Peyer's patch (tissue), 4 donors: ENCODE measurements at places on chromosomes 7 and 10. TPM values are rescaled to one million over a fixed set of nuclear protein-coding genes. Genes with fewer than 3 reads are reported as not detected.

The CALML5 gene
- total RNA-seq: not detected

DNA sequence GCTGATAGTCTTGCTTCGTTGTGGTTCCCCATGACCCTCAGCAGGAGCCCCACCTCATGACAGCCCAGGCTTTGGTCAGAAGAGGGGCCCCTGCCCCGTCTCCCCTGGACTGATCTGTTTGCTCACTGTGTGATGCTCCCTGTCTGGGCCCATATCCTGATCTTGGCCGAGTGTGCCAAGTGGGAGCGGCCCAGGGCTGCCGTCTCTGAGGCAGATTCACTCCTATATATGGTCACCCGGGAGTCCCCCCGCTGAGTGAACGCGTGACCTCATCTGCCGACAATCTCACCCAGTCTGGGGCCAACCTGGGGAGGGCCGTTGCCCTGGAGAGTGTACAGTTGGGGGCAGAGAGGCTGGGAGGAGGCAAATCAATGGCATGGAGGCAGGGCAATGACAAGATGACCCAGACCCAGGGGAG is 34.5 kb downstream of the PPIF start:
- H3K4me3 ChIP-seq: no peak overlapping the region
- no peaks in the 10 kb centered on the region for H3K27me3 ChIP-seq
- peak; percentile 54 for DNase-seq
- peaks cover 28% of the 10 kb centered on the region for H3K4me1 ChIP-seq

- no peaks in the 10 kb centered on the region for H3K36me3 ChIP-seq
- H3K27me3 ChIP-seq: no peaks in the 10 kb centered on the region
- DNase-seq: peak; percentile 51
- no peaks in the 10 kb centered on the region for H3K4me1 ChIP-seq
- H3K4me3 ChIP-seq: no peak overlapping the region
- no peak overlapping the region for H3K27ac ChIP-seq
These were observed 512.6 kb upstream of the FOXK1 start for GRCh38 chr7:4169455-4169854.

DNA sequence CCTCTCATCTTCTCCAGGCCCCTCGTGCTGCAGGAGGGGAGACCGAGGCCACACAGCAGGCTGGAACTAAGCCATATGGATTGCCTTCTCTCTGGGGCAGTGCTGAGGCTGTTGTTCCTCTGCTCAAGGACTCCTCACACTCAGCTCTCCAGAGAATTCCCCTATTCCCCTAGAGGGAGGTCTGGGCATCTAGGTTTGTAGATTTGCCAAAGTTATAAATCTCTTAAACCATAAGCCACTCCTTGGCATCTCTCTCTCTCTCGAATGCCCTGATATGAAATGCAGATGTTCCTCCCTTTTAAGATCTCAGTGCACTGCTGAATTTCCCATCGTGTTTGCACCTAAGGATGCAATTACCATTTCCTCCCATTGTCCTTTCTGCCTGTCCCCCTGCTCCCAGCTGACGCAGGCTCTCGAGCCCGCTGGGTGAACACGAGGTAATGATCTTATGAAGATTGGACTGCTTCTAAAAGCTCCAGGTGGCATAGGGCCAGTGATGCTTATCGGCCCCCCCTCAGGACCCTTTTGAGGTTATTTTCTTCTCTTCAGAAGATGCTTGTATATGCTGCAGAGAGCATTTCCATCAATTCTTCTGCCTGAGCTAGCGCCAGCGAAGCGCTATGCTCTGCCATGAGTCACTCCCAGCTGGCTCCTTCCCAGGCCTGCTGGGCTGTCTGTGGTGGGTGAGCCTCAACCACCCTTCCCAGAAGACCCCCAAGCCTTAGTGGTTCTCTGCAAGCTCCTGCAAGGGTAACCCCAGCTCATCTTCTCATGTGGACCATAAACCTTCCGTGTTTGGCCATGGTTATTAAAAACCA is 41.6 kb upstream of the AQP1 start:
- DNase-seq: no peak
- H3K4me3 ChIP-seq: no peak overlapping the region
- H3K27me3 ChIP-seq: no peaks in the 10 kb centered on the region
- no peaks in the 10 kb centered on the region for H3K36me3 ChIP-seq

- no peaks in the 10 kb centered on the region for H3K36me3 ChIP-seq
- no peak overlapping the region for H3K27ac ChIP-seq
These were observed 1.7 kb downstream of the NCAPG2 start for GRCh38 chr7:158702944-158703343.

DNA sequence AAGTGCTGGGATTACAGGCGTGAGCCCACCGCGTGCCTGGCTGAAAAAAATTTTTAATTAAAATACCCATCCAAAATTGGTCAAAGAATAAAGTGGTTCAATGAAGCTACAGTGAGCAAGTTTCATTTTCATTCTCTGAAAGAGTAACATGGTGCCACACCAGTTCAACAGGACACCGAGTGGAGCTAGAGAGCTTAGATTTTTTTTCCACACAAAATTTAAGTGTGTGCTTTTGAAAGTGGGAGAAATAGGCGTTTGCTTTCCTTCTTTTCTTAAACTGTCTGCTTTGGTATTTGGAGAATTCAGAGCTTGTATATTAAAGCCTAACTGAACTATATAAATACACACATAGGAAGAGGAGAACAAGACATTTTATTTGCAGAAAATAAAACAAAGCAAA is 43.4 kb downstream of the BPGM start:
- no peaks in the 10 kb centered on the region for H3K27me3 ChIP-seq
- no peaks in the 10 kb centered on the region for H3K4me1 ChIP-seq
- H3K4me3 ChIP-seq: no peak overlapping the region
- no peak for DNase-seq
- peak overlapping the region; percentile 59 for H3K27ac ChIP-seq
- H3K36me3 ChIP-seq: no peaks in the 10 kb centered on the region

GRCh38 chr10:66472156-66472555 is 453.7 kb upstream of the LRRTM3 start:
- H3K4me3 ChIP-seq: no peak overlapping the region
- H3K4me1 ChIP-seq: no peaks in the 10 kb centered on the region
- no peaks in the 10 kb centered on the region for H3K27me3 ChIP-seq
- no peaks in the 10 kb centered on the region for H3K36me3 ChIP-seq
- DNase-seq: no peak

The GIMAP4 gene
- 38.0 TPM for total RNA-seq

- H3K36me3 ChIP-seq: no peaks in the 10 kb centered on the region
- H3K4me3 ChIP-seq: no peak overlapping the region
- H3K27me3 ChIP-seq: no peaks in the 10 kb centered on the region
- no peak for DNase-seq
- no peaks in the 10 kb centered on the region for H3K4me1 ChIP-seq
These were observed 135.4 kb downstream of the EMX2 start for GRCh38 chr10:117677890-117678500.

DNA sequence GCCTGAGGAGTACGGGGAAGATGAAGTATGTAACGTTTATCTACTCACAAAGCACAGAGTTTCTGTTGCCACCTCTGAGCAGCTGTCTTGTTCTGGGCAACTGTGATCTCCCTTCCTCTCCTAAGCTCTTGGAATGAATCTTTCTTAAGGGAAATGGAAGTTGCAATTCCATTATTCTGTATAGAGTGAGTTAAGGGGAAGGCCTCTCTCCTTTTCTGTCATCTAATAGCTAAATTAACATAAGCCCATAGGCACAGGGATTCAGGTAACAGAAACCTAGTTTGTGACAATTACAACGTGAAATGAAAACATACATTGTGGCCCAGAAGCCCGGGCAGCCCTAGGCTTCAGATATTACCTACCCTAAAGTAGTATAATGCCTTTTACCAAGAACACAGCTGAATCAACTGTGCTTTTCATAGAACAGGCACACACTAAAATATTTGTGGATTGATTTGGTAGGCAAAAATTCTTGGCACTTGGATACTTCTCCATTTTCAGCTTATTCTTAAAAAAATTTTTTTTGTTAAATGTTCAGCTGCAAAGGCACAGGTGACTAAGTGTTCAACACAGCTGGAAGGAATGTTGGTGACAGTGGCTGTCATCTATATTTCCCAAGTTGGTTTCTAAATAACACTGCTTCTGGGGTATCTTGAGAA is 3.8 kb upstream of the PDCD4 start:
- no peaks in the 10 kb centered on the region for H3K36me3 ChIP-seq
- DNase-seq: no peak
- no peak overlapping the region for H3K4me3 ChIP-seq
- peaks cover 39% of the 10 kb centered on the region for H3K4me1 ChIP-seq
- H3K27ac ChIP-seq: peak overlapping the region; percentile 79

GRCh38 chr10:5442065-5442989 is 30.0 kb downstream of the NET1 start:
- no peaks in the 10 kb centered on the region for H3K27me3 ChIP-seq
- no peak for DNase-seq
- H3K36me3 ChIP-seq: no peaks in the 10 kb centered on the region

The VAX1 gene
- total RNA-seq: not detected

DNA sequence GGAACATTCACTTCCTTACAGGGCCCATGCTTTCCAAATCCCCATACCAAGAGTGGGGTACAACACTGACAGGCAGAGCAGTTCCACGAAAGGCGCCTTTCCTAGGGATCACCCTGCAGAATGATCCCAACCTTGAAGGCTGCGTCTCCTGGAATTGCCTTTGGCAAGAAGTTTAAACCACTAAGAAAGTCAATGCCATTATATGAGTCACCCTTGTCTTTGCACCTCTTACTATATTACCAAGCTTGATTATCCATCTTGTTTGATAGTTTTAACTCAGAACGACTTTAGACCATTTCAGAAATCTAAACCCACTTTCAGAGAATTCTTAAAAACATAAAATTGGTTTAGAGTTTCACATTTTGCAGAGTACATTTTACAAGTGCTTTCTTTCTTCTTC is 282.1 kb downstream of the ARHGAP12 start:
- no peaks in the 10 kb centered on the region for H3K27me3 ChIP-seq
- DNase-seq: no peak
- no peaks in the 10 kb centered on the region for H3K4me1 ChIP-seq
- no peak overlapping the region for H3K27ac ChIP-seq
